ENCODE measurements at places on chromosomes 13 and 19.

- no peak for DNase-seq
These were observed 3.6 kb downstream of the FOXO1 start for GRCh38 chr13:40662866-40663265.

DNA sequence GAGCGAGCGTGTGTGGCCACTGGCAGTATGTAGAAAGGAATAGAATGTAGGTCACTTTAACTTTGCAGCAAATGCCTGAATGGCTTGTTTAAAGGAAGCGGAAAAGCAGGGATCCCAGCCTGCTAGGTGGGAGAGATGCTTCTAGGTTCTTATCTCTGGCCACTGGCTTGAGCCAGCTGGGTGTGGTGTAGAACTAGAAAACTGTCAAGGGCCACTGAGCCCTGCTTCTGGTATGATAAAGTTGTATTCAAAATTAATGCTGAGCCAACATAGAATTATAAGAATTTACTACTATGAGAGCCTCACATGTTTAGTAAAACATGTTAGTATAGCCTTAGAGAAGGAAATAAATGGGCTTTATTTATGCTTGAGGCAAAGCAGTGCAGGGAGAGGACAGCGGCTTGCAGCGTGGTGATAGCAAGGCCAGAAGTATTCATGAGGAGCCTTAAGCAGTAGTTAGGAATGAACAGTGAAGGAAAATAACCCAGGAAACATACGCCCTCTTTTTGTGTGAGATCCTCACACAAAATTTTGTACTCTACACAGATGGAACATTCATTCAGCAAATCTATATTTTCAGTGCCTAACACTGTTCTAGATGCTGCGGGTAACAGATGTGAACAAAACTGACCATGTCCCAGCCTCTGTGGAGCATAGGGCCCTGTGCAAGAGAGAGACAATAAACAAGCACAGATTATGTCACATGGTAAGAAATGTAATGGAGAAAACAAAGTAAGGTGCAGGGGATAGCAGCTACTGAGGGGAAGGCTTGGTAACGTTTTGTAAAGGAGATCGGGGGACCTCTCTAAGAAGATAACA, 863.2 kb downstream of the DIAPH3 start:
- DNase-seq: no peak

DNA sequence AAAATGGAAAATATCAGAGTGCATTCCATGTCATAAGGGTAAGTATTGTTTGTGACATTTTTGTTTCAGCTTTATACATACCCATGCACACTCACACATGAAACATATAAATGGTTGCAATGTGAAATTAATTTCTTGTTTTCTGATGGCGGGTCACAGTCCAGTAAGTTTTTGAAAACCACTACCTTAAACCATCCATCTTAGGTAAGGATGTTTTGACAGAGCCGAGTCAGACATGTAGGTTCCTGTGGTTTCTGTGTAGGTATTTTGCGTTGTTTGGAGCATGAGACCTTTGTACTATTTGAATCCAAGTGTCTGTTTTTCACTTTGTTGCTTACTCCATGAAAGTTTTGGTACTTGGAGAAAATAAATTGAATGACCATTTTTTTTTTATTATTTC, 121.7 kb downstream of the B3GLCT start:
- DNase-seq: no peak

- peak; percentile 48 for DNase-seq
These were observed 7.5 kb downstream of the DOCK9 start for GRCh38 chr13:98970330-98970729.

DNA sequence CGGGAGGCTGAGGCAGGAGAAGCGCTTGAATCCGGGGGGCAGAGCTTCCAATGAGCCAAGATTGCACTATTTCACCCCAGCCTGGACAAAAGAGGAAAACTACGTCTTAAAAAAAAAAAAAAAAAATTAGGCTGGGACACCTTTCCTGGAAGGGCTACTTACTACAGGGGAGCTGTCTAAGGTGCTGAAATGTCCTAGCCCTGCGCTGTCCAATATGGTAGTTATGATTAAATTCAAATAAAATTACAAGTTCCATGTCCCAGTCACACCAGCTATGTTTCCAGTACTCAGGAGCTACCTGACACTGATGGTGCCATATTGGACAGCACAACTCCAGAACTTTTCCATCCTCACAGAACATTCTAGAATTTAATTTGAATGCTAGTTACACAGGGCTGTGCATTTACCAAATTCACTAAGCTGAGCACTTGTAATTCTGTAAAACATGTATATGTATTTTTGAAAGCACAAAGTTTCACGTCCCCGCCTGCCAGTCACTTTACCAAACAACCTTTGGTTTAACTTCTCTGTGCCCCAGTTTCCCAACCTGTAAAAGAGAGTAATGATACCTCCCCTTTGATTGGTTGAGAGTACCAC, 9.2 kb upstream of the ZSCAN22 start:
- DNase-seq: no peak

GRCh38 chr13:40362502-40362901, 303.9 kb downstream of the FOXO1 start:
- no peak for DNase-seq

- DNase-seq: no peak
These were observed 64.1 kb downstream of the CCNE1 start for GRCh38 chr19:29875931-29876330.

- peak; percentile 32 for DNase-seq
These were observed 1.5 kb downstream of the ZMYM2 start for GRCh38 chr13:19959831-19960652.

DNA sequence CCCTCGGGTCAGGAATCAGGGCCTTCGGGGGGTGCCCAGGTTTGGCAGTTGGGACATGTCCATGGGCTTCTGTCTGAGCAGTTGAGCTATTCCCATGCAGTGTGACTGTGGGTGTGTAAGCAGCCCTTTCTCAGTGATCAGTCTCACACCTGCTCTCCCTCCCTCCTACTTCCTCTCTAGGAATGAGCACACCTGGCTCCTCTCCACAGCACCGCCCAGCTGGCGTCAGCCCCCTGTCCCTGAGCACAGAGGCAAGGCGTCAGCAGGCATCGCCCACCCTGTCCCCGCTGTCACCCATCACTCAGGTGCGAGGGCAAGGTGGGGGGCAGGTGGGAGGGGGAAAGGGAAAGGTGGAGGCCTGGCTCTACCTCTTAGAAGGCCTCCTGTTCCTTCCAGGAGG, 25.9 kb downstream of the COMP start:
- DNase-seq: peak; percentile 5

DNA sequence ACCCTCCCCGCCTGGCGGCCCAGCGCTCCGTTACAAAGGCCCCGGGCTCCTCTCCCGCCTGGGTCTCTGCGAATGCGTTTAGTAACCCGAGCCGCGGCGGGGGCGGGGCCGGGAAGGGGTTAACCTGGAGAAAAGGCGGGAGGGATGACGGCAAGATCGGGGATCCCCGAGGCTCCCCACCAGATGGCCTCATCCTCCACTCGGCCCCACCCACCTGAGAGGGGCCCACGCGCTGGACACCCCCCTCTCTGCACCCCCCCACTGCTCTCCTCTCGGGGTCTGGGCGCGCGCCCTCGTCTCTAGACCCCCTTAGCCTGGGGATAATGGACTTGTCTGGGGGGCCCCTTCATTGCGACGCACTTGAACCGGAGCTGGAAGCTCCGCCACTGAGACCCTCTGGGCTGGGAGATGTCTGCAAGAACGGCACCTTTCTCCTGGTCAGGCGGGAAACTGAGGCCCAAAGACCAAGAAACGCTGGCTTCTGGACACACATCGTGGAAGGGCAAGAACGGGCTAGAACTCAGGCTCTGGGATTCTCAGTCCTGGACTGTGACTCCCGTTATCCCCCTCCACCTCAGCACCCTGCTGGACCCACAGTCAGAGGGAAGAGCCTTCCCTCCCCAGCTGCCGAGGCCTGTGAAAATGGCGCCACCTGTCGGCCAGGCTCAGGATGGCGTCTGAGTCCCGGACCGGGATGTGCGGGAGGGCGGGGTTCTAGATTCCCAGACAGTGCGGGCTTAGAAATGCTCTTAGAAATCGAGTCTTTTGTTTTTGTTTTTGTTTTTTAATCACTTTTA, 2.9 kb upstream of the LTBP4 start:
- DNase-seq: no peak

- no peak for DNase-seq
These were observed 41.5 kb downstream of the KLF12 start for GRCh38 chr13:74092711-74093110.

- no peak for DNase-seq
These were observed 7.7 kb downstream of the MEX3D start for GRCh38 chr19:1560286-1560882.

DNA sequence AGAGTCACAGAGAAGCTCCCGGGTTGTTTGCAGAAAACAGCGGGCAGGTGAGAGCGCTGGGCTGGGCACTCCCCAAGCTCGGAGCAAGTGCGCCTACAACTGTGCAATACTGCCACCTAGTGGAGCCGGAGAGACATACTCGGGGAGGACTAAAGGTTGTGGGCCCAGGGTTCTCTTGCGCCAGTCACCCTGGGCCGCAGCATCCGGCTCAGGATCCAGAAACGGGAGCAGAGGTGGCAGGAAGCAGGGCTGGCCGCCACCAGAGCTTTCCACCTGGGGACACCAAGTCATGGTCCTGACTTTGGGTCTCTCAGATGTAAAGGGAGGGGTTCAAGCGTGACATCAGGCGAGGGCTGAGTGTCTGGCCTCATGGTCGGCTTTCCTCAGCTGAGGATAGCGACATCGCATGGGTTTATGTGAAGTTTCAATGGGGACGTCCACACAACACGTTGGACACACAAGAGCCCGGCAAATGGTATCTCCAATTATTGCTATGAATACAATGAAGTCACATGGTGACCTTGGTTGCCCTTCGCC, 11.2 kb upstream of the KLK4 start:
- peak; percentile 41 for DNase-seq

DNA sequence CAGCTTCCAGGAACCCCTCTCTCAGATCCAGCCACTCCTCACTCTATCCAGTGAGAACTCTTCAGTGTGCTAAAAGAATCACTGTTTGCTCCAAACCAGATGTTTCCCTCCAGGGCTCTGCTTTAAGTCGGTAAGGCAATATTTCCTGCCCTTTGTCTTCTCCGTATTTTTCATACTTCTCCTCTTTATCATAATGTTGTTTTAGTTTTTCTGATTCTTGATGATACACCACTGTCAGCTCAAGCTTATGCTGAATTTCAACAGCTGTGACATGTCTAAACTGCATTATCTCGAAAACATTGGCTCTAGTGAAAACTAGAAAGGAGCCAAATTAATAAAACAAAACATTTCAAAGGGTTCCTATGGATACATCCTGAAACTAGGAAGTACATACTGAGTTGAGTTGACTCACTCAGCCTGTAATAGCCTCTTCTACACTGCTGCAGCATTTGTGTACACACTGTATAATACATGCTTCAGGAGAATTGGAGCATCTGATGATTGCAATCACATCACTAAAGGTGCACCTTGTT, 39.8 kb downstream of the GPR180 start:
- peak; percentile 83 for DNase-seq

DNA sequence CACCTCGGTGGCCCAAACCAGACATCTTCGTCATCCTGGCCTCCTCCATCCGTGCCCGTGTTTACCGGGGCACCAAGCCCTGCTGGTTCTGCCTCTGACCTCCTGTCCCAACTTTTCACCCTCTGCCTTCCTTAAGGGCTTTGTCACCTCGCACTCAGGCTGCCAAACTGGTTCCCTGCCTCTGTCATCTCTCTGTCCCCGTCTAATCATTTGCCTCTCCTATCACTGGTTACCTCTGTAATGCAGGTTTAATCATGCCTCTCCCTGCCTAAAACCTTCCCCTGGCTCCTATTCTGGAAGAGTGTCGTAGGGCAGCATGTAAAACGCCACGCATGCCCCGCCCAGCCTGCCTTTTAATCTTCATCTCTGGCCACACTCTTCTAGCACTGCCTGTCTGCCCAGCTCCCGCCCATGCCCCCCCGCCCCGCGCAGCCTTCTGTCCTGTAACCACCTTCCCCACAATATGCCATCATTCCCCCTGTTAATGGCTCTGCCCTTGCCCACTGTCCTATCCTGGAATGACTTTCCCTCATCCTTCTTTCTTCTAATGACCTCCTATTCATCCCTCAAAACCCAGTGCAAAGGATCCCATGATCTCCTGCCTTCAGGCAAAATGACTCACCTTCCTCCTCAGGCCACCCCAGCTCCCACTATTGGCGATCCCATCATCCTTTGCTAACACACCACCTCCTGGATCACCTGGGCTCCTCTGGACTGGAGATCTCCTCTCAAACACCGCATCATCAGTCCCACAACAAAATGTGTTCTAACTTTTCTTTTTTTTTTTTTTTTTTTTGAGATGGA, 66.7 kb downstream of the PEX11G start:
- DNase-seq: no peak

DNA sequence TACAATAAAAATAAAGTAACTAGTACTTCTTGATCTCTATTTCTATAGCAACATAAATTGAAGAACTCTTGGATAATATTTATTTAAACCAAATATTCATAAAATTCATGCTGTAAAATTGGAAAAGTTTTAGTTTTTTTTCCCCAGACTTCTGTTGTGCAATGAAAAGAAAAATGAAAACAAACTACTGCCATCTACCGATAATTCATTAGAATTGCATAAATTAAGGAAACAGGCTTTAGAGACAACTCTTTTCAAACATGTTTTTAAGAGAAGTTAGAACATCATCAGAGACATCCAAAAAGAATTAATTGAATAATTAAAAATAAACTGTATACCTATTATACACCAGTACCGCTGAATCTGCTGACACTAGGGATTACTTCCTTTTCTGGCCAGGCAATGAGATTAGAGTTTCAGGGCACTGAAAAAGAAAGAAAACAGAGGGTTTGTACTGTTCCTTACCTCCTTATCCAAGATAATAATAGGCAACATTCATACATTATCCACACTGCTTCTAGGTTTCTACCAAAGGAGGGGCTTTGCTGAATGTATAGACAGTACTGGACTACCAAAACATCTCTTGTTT, 4.9 kb downstream of the CCDC122 start:
- DNase-seq: no peak

DNA sequence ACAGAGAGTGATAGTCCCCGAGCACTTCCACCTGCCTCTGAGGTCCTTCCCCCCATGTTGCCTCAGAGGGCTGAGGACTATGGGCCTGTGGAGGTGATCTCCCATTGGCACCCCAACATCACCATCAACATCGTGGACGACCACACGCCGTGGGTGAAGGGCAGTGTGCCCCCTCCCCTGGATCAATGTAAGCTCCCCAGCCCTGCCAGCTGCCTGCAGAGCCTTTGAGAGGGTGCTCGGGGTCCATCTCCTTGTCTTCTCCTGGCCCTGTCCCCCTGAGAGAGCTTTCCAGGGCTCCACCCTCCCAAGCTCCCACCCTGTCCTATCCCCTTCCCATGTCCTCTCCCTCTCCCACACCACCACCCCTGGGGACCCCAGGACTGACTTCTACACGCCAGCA, 14.9 kb upstream of the RELB start:
- DNase-seq: no peak

GRCh38 chr19:54448040-54448773, 792 bp upstream of the LENG8 start:
- no peak for DNase-seq

All from NCI-H187 treated with DMSO at 0.1 percent for 48 hours (cell line).